Mammary epithelial cell (primary cell): ENCODE measurements at places on chromosomes 5 and 9. TPM values are rescaled to one million over a fixed set of nuclear protein-coding genes. Genes with fewer than 3 reads are reported as not detected.

DNA sequence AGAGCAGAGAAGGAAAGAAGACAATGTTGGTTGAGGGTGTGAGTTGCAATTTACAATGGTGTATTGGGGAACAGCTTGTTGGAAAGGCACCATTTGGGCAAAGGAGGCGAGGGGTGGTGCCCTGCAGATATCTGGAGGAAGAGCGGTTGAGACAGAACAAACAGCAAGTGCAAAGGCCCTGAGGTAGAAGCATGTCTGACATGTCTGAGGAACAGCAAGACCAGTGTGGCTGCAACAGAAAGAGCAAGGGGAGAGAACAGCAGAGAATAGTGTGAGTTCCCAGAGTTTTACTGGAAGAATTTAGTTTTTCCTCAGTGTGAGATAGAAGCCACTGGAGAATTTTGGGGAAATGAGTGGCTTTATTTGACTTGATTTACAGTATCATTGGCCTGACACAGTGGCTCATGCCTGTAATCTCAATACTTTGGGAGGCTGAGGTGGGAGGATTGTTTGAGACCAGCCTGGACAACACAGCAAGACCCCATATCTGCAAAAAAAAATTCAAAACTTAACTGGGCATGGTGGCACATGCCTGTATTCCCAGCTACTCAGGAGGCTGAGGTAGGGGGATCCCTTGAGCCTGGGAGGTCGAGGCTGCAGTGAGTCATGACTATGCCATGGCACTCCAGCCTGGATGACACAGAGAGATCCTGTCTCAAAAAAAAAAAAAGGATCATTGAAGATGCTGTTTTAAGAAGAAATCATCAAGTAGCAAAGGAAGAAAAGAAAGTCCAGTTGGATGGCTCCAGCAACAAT is 13.6 kb downstream of the CMBL start:
- DNase-seq = no peak

DNA sequence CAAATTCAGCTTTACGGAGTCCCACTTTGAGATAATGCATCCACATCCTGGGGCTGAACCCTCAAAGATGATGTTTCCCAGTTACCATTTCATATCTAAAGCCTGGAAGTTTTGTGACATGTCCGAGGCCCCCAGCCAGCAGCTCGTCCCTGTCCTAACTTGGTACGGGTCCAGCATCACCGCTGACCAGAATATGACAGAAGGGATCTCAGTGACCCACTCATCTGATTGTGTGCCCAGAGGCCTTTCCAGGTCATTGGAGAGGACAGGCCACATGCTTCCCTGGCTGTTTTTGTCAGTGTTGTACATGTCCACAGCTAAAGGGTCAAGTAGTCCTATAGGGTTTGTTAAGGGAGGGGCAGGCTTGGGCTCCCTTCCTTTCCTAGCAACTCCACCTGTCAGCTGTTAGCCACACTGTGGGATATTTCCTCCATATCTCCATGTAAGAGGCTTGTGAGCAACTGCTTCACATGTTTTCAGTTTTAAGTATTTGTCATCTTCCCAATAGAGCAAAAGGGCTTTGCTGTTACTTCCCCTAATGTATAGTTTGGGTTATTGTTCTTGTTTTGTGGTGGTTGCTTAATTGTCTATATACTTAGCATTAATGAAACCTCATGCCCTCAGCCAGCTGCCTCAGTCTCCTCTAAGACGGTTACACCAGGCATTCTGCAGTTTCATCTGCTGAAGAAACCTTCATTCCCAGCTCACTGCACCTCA is 33.4 kb downstream of the SECISBP2 start:
- no peak for DNase-seq

GRCh38 chr9:92614763-92615461 is 55.0 kb downstream of the IPPK start:
- DNase-seq = no peak

- DNase-seq = peak; percentile 29
Observed at GRCh38 chr5:32317041-32317440, 4.3 kb upstream of the MTMR12 start.

DNA sequence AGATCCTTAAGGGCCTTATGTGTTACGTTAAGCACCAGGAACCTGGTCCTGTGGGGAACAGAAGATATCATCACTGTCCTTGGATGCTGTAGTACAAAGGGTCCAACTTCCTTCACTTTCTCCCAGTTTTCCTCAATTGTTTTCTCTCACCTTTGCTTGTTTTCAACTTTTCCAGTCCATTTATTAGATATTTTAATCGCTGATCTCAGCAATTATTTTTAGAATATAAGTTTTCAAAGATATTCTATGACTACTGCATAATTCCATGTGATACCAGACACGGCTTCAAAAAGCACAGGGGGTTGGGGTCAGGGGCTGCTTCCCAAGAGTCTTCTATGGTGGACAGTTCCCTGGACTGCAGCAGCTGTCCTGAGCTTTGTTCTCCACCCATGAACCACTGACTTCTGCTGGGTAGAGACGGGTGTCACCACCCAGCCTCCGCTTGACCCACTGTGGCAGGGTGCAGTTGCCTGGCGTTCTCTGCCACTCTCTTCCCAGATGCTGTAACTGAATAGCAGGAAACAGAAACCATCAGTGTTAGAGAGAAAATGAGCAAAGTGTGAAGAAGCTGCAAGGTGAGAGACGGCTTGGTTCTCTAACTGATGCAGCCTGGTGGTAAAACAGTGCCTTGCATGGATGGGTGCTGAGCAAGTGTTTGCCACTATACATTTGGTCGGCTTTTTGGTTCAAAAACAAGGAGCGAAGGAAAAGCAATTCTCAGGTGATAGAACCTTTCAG is 383.0 kb downstream of the RAB3C start:
- DNase-seq = no peak

DNA sequence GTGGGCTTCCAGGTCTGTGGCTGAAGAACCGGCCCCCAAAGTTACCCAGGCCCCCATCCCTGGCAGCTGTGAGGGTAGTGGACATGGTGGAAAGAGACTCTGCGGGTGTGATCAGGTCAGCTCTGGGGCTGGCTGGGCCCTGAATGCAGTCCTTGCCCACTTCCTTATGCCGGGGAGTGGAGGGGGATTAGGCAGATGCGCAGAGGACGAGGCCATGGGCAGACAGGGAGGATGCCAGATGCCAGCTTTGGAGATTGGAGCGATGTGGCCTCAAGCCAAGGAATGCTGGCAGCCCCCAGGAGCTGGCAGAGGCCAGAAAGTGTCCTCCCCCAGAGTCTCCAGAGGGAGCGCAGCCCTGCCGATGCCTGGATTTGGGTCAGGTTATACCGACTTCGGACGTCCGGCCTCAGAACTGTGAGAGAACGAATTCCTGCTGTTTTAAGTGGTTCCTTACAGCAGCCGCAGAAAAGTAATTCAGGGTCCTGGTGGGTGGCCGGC is 69.8 kb downstream of the ADAMTS2 start:
- DNase-seq = no peak

DNA sequence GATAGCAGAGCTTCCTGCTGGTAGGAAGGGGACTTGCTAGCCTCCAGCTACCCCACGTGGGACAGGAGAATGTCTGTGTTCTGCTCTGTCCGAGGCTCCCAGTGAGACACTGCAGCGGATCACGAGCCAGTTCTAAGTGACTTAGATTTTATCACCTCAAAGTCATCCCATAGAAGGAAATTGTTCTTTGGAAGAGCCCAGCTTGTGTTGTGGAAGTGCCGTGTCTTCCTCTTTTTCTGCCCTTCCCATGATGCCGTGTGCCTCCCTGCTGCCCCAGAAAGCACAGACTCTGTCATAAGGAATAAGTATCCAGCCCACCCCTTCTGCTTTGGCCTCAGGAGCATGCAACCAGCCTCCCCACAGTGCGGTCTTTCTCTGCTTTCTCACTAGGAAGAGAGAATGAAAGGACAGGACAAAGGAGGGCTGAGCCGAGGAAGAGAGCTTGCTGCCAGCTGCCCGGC is 35.6 kb downstream of the RUFY1 start:
- DNase-seq = no peak

- no peak for DNase-seq
Observed at GRCh38 chr5:15544039-15544438, 44.1 kb downstream of the FBXL7 start.

The OR1Q1 gene
- polyA plus RNA-seq = not detected

GRCh38 chr5:134851307-134851923 is 5.6 kb downstream of the C5orf24 start:
- peak; percentile 37 for DNase-seq

The SLCO6A1 gene
- polyA plus RNA-seq = not detected

GRCh38 chr5:127441799-127442484 is 75.5 kb upstream of the PRRC1 start:
- peak; percentile 4 for DNase-seq

The PELO gene
- 21.1 TPM for polyA plus RNA-seq

DNA sequence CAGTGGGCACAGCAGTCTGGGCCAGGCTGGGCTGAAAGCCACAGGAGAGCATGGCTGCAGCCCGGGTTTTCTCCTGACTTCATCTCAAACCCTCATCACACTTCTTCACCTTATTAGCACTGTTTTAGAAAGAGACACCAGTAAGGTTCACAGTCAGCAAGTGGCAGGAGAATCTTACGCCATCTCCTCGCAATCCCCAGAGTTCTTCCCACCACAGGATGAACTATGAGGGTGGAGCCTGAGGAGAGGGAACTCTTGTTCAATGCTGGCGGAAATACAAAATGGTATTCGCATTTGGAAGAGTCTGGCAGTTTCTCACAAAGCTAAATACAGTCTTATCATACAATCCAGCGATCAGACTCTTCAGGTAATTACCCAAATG is 14.7 kb downstream of the BICD2 start:
- no peak for DNase-seq

- peak; percentile 41 for DNase-seq
Observed at GRCh38 chr9:75893106-75893505, 2.6 kb downstream of the PCSK5 start.

The TLX3 gene
- not detected for polyA plus RNA-seq

- no peak for DNase-seq
Observed at GRCh38 chr5:68071282-68071632, 144.3 kb upstream of the PIK3R1 start.

- DNase-seq = no peak
Observed at GRCh38 chr9:114500697-114501292, 4.5 kb downstream of the WHRN start.

- DNase-seq = no peak
Observed at GRCh38 chr9:82295181-82295580, 306.6 kb downstream of the SPATA31D1 start.

DNA sequence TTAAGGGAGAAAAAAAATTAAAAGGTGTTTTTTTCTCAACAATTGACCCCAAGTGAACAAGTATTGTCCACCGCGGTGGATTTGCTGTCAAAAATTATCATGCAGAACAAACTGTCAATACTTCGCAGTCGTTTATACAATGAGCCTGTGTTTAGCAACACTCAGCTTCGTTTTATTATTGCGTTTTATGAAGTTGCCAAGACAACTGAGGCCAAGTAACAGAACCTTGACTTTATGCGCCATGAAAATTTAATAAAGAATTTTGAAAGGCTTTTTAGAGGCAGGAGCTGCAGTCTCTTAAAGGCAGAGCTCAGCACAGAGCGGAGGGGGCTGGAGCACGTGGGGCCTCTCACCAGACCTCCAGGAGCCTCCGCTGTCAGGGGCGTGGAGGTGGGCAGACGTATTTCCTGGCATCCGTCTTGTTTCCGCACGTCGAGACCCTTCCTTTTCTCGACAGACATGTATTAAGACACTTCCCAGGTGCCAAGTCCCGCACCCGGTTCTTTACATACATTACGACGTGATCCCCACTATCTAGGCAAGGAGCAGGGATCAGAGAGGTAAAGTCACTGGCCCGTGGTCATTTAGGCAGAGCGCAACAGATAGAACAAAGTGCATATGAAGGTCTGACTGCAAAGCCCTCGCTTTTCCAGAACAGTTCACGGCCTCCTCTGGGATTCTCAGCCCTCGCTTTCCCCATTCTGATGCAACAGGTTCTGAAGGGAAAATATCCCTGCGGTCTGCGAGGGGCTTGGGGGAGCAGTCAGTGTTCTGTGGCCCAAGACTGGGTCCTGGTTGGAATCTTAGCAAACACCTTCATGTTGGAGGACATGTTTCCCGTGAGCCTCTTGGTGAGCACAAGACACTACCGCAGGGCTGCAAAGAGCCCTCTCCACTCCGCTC is 164.4 kb downstream of the DAB2IP start:
- DNase-seq = no peak

- DNase-seq = no peak
Observed at GRCh38 chr5:80865551-80865950, 94.6 kb upstream of the RASGRF2 start.

DNA sequence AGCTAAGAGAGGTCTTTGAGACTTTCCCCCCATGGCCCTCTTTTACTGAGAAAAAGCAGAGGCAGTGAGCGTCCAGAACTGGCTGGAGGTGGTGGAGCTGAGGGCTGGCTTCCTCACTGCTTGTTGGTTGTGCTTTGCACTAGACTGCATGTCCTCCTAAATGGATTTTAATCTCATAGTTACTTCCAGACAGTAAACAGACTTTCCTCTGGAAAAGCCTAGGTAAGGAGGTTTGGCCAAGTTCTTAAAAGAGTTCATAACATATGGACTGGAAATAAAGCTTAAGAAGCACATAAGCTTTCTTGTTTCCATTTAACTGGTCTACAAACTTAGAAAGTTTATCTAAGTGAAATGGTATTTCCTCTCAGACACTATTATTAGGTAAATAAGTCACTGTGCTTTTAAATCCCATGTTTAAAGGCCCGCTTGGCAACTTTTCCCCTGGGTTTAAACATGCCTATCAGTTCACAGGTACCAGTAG is 2.0 kb downstream of the ASPN start:
- DNase-seq = no peak

DNA sequence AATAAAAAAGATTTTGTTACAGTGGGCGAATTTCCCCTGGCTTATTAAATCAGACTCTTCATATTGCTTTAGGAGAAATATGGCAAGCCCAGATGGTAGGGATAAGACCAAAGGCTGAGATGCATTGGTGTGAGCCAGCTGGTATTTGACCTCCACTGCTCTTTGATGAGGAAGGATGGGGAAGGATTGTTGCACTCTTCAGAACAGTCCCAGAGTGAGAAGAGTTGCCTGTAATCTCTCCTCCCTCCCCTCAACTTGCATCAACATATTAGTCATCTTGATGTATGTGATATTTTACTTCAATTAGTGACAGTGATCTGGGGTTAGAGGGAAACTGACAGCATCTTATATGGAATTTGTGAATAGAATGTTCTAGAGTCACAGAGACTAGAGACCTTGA is 136.6 kb downstream of the ADAMTS12 start:
- no peak for DNase-seq

DNA sequence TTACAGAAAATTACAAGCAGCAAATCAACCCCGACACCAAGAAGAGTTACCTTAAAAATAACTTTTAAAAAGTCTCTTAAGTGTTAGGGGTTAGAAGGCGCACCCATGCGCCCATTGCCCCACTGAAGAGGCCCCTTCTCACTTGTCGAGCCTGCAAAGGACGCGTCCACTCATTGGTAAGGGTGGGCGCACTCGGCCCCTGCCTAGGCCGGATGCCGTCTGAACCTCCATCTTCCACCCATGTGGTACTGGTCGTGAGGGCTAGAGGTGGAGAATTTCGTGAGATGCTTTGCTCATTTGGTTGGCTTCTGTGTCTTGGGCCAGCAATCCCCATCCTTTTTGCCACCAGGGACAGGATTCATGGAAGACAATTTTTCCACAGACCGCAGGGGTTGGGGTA is 27.5 kb upstream of the LRRC14B start:
- no peak for DNase-seq

- peak; percentile 41 for DNase-seq
Observed at GRCh38 chr9:21252721-21253547, 13.1 kb upstream of the IFNA14 start.

- DNase-seq = peak; percentile 36
Observed at GRCh38 chr5:96569770-96570169, 92.4 kb upstream of the CAST start.

The ACSL6 gene
- 0.10 TPM for polyA plus RNA-seq
